ENCODE measurements at places on chromosomes 6 and 20.

- DNase-seq: no peak
Observed at GRCh38 chr6:27865850-27866356, 46.3 kb downstream of the OR2B2 start.

DNA sequence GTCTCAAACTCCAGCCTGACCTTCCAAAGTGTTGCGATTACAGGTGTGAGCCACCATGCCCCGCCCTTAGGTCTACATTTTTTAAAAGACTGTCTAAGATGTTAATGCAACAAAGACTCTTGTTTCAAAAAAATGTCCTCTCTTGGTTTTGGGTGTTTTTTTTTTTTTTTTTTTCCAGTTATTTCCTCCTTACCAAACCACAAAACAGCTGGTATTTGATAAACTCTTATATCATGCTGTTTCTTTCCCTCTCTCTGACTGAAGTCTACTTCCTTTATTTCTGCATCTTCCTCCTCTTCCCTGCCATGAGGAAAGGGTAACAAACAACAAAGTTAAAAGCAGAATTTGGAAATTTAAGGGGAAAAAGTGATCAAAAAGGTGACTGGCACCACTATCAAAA lies 21.2 kb downstream of the STK38 start:
- DNase-seq: no peak

- no peak for DNase-seq
Observed at GRCh38 chr6:166073082-166073481, 94.6 kb downstream of the TBXT start.

GRCh38 chr20:43941476-43942200 lies 27.0 kb downstream of the TOX2 start:
- DNase-seq: peak; percentile 64

DNA sequence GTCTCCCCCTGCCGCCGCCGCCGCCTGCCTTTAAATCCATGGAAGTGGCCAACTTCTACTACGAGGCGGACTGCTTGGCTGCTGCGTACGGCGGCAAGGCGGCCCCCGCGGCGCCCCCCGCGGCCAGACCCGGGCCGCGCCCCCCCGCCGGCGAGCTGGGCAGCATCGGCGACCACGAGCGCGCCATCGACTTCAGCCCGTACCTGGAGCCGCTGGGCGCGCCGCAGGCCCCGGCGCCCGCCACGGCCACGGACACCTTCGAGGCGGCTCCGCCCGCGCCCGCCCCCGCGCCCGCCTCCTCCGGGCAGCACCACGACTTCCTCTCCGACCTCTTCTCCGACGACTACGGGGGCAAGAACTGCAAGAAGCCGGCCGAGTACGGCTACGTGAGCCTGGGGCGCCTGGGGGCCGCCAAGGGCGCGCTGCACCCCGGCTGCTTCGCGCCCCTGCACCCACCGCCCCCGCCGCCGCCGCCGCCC lies 474 bp downstream of the CEBPB start:
- no peak for DNase-seq

- DNase-seq: no peak
Observed at GRCh38 chr20:4484379-4484997, 237.2 kb upstream of the PRND start.

- DNase-seq: peak; percentile 84
Observed at GRCh38 chr20:23622839-23623343, 14.9 kb downstream of the CST3 start.

DNA sequence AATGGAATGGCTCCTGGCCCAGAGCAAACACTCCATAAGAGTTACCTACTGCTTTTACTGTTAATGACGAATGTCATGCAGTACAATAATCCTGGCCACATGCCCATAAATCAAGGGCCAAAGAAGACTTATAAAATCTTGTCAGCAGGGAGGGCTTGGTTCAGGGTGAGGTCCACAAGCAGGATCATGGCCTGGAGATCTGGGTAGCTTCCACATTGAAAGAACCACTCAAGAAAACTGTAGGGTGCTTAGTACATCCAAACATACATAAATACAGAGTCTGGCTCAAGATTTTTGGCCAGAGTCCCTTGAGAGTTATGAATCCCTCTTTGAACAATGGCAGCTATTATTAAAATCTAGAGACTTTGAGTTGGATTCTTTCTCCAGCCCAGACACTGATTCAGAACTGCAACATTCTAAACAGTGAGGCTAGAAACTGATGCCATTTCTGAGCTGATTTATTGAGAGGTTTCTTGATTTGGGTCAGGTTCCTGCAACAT lies 188.7 kb downstream of the CDC5L start:
- DNase-seq: no peak

DNA sequence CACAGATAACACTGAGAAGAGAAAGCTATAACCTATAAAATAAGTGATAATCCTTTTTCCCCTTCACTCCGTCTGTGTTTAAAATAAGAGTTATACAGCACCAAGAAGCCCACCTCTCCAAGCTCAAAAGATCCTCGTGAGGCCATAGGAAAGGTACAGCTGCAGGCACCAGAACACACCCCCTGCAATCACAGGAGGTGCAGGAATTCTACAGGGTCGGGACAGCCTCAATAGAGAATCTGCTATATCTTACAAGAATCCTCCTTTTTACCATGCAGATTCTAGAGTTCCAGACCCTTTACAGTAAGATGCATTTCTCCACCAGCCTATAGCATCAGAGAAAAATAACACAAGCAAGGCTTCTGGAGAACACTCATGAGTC lies 5.0 kb upstream of the ADGRF1 start:
- DNase-seq: no peak

- DNase-seq: no peak
Observed at GRCh38 chr20:57266291-57267157, at the start of gene BMP7. TSS of gene BMP7 (minus strand) at chr20:57266641. CDS start at chr20:57266122, 519 bp downstream.

GRCh38 chr20:47334022-47334551 lies 22.4 kb downstream of the ZMYND8 start:
- peak; percentile 97 for DNase-seq

DNA sequence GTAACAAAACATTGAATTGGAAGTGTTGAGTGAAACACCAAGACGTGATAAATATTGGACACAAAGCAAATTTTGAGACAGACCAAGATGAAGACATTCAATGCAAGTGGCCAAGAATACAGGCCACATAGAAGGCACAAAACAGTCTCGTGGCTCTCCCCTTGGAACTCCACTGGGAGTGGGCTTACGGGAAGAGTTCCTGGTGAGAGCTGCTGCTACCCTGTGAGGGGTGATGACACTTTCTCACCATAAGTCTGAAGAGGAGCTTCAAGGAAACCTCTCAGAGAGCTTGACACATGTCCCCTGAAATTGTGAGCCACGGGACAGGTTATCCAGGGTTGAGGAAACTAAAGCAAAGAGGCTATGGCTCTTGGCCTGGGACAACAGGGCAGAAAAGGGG lies 48.6 kb upstream of the SLC22A16 start:
- DNase-seq: no peak

GRCh38 chr6:6712449-6713403 lies 124.2 kb downstream of the LY86 start:
- DNase-seq: peak; percentile 100

DNA sequence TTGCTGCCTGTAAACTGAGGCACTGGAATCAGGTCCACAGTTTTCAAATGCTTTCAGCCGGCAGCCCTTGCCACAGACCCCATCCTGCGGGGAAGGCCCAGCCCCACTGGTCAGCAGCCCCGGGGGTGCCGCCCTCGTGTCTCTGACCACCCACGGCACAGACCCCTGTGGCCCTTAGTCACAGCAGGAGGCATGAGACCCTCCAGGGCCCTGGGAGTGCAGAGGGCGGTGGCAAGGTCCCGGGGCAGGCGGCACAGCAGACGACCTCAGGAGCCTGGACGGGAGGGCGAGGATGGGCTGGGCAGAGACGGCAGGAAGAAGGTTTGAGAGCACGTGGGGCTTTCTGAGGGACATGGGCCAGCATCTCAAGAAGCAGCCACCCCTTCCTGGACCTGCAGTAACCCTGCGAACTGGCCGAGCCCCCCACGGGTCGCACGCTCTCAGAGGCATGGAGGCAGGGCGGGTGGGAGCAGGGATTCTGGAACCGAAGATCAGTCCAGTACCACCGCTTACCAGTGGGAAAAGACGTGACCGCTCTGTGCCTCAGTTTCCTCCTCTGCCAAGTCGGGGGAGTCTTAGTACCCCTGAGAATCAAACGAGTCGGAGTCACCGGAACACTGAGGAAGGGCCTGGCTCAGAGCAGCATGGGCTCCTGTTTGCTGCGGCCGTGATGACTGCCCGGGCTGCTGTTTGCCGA lies 140.7 kb downstream of the TAF4 start:
- no peak for DNase-seq

- no peak for DNase-seq
Observed at GRCh38 chr20:19250346-19250745, 37.9 kb downstream of the SLC24A3 start.

DNA sequence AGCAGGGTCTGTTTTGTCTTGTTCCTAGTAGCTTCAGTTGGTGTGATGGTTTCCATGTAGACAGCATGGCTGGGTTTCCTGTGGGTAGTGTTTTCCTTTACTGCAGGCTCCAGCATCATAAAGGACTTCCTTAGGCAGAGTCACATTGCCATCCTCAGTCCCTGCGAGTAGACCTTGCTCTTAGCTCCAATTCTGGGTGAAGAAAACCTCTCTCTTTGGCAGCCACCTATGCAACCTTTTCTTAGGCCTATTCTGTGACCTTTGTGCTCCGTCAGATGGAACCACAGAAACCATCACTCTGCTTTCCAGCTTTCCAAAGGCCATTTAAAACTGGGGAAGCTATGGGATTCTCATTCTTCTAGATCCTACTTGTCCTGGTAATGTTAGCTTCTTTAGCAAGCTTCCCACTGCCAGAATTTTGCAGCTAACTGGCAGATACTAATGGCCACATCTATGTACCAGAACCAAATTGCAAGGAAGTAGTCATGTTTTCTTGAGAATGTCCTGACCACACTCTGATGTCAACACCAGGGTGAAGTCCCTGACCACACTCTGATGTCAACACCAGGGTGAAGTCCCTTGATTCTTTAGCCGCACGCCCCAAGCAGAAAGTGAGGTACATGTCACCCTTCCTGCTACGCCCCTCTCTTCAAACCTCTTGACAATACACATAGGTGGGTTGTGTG lies 646.6 kb upstream of the HS3ST5 start:
- DNase-seq: no peak

GRCh38 chr6:28789553-28790083 lies 134.2 kb downstream of the TRIM27 start:
- peak; percentile 53 for DNase-seq

GRCh38 chr6:32906539-32906938 lies 34.3 kb downstream of the HLA-DMB start:
- peak; percentile 55 for DNase-seq

- no peak for DNase-seq
Observed at GRCh38 chr6:158402184-158402583, 89.9 kb downstream of the TULP4 start.

- peak; percentile 50 for DNase-seq
Observed at GRCh38 chr6:56862415-56863175, 92.3 kb upstream of the BEND6 start.

DNA sequence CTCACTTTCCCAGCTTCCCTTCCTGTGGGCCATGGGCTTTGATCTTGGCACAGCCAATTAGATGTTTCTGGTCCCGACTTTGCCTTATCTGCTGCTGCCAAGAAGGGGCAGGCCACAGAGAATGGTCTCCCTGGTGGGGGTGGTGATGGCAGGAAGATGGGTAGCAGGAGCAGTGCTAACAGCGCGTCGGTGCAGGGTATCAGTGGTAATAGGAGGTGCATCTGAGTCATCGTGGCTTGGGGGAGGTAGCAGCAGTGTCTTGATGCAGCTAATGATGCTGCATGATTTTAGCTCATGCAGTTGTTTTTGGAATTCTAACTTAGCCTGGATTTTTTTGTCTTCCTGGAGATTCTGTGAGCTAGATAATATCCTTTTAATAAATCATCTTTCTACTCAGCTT lies 18.9 kb upstream of the MAS1 start:
- no peak for DNase-seq

DNA sequence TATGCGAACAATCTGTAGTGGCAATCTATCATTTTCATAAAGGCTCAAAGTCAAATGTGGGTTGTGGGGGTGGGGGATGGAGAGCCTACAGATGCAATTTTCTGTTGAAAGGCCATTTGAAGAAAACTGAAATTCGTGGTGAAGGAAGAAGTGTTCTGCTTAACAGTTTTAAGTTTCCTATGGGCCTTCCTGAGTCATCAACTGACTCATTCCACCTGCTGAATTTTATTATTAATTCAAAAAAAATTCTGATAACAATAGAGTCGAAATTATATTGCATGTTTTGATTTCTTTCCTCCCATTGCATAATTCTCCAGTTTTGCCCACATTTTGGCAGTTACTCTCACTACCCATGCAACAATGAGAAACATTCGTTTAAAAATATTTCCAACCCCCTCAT lies 622.3 kb upstream of the ARID1B start:
- DNase-seq: peak; percentile 10

GRCh38 chr6:165178056-165178455 lies 131.3 kb downstream of the C6orf118 start:
- peak; percentile 94 for DNase-seq

DNA sequence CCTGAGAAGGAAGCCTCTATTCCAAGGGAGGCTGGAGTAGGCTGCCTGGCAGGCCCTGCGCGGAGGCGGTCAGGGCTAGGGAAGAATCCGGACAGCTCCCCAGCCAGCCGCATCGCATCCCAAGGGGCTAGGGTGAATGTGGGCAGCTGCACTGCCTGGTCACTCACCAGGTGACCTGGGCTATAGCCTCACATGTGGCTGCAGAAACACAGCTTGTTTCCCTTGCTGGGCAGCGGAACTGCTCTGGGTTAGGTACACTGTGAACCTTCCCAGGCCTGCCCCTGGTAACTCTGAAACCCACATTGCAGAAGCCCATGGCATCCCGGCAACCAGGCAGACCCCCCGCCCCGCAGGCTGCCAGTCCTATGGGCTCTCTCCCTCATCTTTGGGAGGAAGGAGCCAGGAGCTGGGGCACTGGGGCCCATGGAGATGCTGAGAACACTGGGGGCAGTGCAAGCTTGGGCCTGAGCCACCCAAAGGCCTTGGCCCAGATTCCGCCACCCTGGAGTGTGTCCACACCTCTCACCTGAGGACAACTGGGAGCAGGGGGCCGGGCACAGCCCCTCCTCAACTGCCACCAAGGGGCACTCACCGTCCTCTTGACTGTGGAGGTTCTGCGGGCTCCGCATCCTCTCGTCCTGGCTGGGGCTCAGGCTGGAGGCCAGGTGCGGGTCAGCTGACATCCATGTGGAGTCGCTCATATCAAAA lies 111.0 kb downstream of the NOL4L start:
- DNase-seq: no peak

DNA sequence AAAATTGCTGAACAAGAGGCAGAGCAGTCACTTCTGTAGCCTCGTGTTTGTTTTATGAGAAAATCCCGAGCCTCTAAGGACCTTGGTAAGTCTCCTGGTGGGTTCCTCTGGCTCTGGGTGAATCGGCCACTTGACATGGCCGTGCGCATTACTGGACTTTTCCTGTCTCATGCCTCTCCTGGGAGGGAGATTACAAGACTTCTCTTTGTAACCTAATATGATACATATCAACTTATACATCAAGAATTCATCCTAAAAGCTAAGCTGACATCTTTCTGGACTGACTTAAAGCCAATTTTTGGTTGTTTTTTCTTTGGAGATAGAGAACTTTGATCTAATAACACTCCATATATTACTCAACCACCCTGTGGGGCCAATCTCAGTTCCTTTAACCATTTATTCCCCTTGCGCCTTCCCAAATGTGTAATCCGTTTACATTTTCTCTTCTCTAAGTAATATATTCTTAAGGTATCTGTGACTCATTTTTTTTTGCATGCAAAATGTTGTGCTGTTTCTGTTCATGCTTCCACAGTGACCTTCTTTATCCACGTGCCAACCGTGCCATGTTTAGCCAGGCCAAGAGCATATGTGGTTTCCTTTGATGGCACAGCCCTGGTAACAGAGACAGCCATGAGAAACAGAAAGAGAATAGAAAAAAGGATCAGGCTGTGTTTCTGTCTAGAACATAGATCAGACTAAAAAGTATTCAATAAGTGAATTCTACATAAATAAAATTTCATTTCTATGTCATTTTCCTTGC lies 47.5 kb upstream of the JAG1 start:
- no peak for DNase-seq

All from bronchial epithelial cell (primary cell).